Tongue (tissue), 3 donors: ENCODE measurements at places on chromosomes 16 and 17.

DNA sequence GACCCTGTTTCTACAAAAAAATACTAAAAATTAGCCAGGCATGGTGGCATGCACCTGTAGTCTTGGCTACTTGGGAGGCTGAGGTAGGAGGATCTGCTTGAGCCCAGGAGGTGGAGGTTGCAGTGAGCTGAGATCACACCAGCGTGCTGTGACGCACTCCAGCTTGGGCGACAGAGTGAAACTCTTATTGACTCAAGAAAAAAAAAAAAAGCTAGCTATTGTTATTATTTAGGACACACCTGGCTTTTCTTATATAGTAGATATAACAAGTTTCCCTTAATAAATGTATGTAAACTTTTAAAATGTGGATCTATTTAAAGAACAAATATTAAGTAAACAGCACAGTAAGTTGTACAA lies 1.8 kb downstream of the RABEP2 start:
- DNase-seq = no peak

DNA sequence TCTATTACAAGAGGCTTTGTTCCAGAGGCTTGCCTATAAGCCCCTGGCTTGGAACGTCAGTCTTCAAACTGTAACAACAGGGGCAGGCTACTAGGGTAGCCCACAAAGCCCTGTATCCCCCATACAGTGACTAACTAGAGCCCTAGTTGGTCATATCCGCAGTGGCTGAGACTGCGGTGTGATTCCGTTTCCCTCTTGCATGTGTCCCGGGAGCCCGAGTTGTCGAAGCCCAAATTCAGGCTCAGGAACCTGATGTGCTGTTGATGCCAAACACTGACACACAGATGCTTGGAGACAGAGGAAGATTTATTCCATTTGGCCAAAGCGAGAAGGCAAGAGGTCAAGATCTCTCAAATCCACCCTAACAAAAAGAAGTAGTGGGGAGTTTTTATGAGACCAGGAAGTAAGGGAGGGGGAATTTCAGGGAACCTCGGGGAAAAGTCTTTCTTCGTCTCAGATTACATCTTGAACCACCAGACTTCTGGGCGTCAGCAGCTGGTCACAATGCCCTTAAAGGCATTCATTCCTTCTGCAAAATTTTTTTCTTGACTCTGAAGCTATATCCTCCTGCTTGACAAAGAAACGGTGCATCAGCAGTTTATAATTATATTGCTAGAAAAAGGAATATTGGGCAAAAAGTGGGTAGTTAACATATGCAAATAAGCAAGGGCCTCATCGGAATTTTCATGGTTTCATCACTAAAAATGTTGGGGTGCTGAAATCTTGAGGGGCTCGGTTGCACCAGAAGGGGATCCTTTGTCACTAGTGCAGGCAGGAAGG lies 879 bp downstream of the SLFN5 start:
- DNase-seq = peak; percentile 48

- DNase-seq = no peak
Observed at GRCh38 chr17:76046064-76046463, 19.0 kb upstream of the EVPL start.

- DNase-seq = no peak
Observed at GRCh38 chr16:47581114-47581513, 120.0 kb downstream of the PHKB start.

GRCh38 chr17:68480885-68481284 lies 23.6 kb upstream of the WIPI1 start:
- DNase-seq = no peak

DNA sequence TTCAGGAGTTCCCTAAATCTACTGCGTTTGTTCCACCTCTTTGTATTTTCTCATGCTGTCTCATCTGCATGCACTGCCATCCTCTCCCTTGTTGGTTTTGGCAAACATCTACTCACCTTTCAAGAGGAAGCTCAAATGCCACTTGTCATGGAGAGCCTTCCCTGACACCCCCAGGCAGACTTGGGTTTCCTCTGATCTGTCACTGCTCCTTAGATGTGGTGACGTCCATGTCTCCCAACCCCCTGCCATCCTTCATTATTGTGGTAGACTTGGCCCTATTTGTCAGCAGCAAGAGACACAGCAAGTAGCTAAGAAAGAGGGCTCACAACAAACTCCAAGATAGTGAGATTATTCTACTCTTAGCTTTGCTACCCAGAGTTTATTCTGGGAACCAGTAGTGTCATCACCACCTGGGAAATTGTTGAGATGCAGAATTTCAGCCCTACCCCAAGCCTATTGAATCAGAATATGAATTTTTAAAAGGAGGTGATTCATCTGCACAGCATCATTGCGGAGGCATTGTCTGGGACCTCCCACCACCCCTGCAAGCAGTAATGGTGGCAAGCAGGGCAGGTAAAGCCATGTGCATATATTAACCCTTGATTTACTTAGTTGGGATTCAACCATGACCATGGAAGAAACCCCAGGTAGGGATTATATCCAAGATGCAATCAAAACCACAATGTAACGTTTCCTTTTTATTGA lies 248.9 kb downstream of the SHISA9 start:
- no peak for DNase-seq

GRCh38 chr17:5499476-5500231 lies 13.3 kb downstream of the MIS12 start:
- peak; percentile 64 for DNase-seq

DNA sequence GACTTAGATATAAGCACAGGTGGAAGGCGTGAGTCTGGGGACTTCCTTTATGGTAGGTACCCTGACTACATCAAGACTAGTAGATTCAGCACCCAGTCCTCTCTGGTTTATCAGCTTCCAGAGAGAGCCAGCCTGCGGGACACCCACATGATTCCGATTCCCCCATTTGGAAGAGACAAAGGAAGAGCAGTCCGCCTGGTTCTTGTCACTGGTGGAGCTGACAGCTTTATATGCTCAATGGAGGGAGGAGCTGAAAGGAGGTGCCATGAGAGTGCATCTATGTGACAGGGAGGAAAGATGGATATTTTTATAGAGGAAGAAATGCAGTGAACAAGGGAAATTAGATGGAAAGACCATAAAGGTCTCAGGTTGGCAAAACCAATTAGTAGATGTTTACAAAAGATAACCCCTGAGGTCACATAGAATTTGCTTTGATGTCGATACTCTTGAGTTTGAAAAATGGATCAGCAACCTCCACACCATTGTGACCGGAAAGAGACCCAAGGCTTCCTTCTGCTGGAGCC lies 437.7 kb downstream of the PMP22 start:
- no peak for DNase-seq

DNA sequence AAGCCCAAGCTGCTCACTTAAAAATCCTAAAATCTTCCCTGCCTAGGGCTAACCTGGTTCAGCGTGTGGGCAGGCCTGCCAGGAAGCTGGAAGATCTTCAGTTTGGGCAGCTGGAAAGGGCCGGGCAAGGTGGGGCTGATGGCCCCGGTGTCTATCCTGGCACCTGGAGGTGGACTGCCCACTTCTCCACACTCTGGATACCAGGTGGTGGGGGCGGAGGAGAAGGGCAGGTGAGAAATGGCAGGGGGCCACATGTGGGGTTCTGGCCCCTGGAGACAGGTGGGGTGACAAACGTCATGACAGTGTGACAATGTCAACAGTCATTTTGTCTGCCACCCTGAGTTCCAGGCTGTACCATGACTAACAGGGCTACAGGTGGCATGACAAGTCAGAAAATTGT lies 78.5 kb upstream of the C16orf82 start:
- no peak for DNase-seq

DNA sequence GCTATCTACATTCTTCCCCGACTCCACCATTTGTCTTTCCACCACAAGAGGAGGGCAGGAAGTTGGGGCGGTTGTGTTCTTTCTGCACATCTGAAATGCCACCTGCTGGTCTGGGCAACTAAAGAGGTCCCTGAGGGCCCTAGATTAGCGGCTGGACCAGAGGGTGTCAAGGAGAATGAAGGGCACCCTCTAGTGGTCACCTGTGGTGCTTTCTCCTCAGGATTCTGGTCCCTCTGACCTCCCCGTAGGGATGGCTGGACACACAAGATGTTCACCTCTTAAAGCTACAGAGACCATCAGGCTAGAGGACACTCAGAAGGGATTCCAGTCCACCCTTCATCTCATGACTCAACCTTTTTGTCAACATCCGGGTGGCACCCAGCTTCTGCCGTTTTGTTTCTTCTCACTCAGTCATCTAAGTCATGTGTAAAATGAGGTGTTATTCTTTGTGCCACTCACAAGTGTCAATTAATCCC lies 2.9 kb upstream of the SCIMP start:
- DNase-seq = no peak

DNA sequence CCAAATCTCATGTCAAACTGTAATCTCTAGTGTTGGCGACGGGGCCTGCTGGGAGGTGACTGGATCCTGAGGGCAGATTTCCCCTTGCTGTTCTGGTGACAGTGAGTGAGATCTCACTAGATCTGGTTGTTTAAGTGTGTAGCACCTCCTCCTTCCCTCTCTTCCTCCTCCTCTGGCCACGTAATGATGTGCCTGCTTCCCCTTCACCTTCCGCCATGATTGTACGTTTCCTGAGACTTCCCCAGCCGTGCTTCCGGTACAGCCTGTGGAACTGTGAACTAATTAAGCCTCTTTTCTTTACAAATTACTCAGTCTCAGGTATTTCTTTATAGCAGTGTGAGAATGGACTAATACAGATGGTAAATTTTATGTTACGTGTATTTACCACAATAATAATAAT lies 49.2 kb downstream of the METTL16 start:
- DNase-seq = no peak

GRCh38 chr16:3977376-3977775 lies 96.9 kb upstream of the CREBBP start:
- DNase-seq = no peak

- DNase-seq = no peak
Observed at GRCh38 chr16:81261049-81261648, 22.7 kb downstream of the BCO1 start.

GRCh38 chr17:68343976-68344375 lies 52.7 kb downstream of the ARSG start:
- DNase-seq = no peak

DNA sequence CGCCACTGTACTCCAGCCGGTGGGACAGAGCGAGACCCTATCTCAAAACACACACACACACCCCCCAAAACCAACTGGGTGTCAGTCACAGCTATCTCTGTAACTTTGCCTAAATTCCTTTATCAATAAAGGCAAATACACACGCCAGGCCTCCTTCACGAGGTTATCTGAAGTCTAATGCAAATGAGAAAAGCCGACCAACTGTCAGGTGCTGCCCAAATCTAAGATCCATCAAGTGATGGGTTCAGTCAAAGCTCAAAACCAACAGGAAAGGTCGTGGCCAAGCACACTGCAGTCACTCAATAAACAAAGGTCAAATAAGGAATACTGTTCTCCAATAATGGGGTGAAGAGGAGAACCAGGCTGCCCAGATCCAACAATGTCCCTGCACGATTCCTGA lies 1.1 kb downstream of the ANKFY1 start:
- DNase-seq = no peak

- no peak for DNase-seq
Observed at GRCh38 chr16:58649707-58650106, 20.1 kb upstream of the CNOT1 start.

DNA sequence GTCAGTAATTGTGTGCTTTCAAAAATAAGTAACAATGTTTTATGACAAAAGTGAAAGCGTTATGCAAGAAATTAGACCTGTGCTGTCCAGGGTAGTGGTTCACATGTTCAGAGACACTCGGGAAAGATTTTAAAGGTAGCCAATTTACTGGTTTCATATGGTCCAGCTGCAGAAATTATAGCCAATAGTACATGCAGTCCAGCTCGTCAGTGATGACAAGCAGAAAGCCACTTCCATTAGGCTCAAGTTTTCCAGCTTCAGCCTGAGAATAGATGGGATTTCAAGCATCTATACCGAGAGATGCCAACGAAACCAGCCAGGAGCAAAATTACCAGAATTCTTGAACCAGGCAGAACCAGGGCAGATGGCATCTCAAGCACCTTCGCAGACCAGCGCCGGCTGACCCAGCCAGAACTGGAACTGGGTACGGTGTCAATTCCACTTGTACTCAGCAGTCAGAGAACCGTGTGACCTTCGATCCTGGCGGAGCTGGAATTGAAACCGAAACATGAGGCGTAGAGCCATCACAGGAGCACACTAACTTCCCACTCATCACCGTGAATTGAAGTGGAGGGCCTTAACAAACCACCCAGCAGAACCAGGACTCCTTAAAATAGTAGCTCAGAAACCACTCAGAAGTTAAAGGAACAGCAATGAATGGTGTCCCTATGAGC lies 207.9 kb upstream of the HSBP1 start:
- no peak for DNase-seq

DNA sequence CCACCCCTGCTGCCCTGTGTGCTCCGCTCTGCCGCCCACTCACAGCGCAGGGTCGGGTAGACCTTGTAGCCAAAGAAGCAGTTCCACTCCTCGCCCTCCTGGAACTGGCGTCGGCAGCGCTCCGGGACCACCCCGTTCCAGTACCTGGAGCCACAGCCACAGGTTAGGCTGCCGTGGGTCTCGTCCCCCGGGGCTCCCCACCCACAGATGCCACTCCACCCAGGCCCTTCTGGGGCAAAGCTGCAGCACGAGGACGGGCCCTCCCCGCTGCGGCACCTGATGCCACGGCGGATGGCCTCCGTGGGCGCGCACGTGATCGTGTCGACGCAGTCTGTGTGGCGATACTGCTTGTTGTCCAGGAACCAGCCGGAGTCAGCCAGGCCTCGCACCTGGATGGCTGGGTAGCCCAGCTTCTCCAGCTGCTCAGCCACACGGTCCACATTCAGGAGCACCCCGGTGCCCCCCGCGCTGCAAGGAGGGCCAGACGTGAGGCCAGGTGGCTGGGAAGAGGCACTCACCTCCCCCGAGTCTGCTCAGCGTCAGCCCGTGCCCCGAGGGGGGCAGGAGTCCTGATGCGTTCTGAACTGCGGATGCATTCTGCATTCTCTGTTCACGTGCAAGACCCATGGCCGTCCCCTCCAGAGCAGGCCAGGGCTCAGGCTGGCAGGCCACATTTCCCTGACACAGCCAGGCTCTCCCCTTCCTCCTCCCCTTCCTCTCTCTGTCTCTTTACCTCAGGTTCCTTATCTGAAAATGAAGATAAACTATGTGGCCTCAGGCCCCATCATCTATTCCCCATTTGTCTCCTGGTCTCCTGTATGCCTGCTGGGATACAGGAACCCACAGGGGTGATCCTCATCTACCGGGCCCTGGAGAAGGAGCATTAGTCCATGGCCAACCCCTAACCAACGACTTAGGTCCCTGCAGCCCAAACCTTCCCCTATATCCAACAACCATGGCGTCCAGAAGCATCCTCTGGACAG lies 4.1 kb downstream of the NOTUM start:
- no peak for DNase-seq

DNA sequence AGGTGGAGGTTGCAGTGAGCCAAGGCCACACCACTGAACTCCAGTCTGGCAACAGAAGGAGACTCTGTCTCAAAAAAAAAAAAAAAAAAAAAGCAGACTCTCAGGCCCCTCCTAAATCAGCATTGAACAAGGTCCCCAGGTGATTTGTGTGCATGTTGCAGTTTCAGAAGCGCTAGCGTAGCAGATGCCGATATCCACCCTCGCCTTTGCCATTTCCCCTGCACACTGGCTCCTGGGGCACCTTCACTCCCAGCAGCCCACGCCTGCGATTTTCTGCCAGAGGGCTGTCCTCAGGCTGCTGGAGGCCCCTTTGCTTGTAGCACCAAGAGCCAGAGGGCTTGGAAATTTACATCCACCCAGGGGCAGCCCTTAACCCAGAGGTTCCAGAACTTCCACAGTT lies 95.6 kb downstream of the WSCD1 start:
- no peak for DNase-seq

GRCh38 chr17:335691-336090 lies 16.9 kb downstream of the RPH3AL start:
- DNase-seq = peak; percentile 62

- no peak for DNase-seq
Observed at GRCh38 chr16:30054451-30054850, 11.1 kb upstream of the ALDOA start.

GRCh38 chr17:44334727-44335126 lies 10.1 kb upstream of the SLC25A39 start:
- DNase-seq = no peak

GRCh38 chr17:76955191-76955590 lies 87.0 kb downstream of the MGAT5B start:
- no peak for DNase-seq
